ENCODE measurements at places on chromosomes 3 and 15.

GRCh38 chr3:10780243-10780642, 35.8 kb upstream of the SLC6A11 start:
- DNase-seq = no peak

GRCh38 chr3:10008588-10009344, 17.5 kb upstream of the FANCD2 start:
- DNase-seq = no peak

GRCh38 chr3:13715167-13715954, 164.5 kb downstream of the WNT7A start:
- DNase-seq = no peak

DNA sequence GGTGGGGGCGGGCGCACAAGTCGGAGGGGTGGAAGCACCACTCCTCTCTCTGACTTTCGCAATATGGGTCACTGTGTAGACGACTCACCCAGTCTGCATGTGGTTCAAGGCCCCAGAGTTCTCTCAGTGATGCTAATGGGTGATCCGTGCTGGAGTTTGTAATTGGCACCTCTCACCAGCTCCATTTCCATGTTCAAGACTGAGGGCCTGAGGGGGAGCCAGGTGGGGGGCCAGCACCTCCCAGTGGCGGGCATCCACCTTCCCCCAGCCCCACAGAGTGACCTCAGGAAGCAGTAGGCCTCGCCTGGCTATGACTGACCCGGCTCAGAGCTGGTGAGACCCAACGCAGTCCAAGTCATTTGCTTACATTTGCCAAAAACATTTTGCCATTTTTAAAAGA, 230.0 kb upstream of the ST8SIA2 start:
- DNase-seq = no peak

DNA sequence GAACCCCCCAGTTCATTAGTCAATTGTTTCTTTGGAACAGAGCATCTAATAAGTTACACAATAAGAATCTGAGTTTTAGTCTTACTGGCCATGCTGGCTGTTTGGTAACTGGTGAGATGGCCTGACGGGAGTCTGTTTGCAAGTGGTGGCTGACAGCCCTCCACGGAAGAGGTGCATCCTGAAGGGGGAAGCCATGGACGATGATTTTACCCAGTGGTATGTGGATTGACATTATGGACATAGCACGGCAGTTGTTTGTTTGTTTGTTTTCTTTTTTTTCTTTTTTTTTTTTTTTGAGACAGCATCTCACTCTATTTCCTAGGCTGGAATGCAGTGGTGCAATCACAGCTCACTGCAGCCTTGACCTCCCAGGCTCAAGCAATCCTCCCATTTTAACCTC, 156.0 kb downstream of the RPLP1 start:
- no peak for DNase-seq

All from GM12864 (cell line).